Stimulated activated CD8-positive, alpha-beta memory T cell treated with anti-CD3 and anti-CD28 coated beads, Interleukin-4, amount 100 ng/mL, for 1 hour (primary cell): ENCODE measurements at places on chromosomes 2 and 18.
A peak's percentile ranks its signal among the peaks of the same experiment; 100 is the strongest.

- DNase-seq = no peak
Measured at GRCh38 chr2:199869653-199870052, 18.7 kb upstream of the FTCDNL1 start.

- DNase-seq = peak; percentile 40
Measured at GRCh38 chr2:96869822-96870625, at the start of gene SEMA4C. Gene SEMA4C (minus strand): TSS chr2:96870080. CDS start chr2:96867886, 2,194 bp downstream.

DNA sequence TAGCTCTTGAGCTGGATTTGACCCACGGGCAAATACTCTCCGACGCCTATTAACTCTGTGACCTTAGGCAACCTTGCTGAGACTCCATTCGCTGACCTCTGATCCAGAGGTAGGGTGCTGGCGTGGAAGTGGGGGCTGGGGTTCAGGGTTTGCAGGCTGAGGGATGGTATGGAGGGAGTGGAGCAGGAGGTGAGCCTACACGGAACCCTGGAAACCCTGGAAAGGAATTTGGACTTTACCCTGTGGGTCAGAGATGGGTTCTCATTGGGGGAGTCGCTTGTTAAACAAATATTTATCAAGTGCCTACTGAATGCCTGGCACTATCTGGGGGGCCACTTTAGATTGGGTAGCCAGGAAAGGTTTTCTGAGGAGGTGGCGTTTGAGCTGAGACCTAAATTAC is 58.2 kb upstream of the FZD7 start:
- DNase-seq = no peak

DNA sequence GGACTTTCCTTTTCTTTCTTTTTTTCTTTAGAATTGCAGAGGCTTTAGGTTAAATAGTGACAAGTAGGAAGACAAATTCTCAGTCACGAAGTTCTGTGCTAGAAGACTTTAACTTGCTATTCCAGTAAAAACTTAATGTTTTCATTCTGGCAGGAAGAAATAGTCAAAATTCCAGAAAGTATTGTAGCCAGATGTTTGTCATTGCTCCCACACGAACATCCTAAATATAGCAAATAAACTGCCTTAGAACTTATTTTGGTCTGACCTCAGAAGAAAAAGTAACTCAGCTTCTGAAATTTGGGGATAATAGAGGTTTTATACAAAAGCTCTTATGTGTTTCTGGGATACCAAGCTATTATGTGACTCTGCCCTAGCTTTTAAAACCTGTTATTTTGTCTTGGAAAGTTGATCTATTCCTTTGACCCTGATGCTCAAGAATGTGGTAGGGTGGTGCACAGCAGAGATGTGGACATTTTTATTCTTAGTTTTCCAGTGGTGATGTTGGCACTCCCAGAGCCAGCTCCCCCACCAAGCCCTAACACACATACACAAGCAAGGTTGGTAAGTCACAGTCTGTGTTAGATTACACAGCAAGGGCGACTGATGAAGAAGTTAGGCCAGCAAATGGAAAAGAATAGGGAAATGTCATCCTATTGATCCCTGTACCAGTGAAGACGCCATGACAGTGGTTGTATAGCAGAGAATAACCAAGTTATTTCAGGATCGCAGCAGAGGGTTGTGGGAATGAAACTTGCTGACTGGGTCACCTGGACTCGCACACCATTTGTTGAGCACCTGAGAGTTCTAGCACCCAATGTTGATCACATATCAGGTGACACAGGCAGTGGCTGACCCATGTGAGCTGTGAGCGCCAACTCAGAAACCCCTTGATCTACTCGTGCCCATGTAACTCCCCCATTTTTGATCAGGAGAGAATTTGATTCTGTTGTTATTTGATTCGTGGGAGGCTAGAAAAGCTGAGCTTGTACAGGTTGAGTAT is 23.7 kb downstream of the FARP2 start:
- no peak for DNase-seq

DNA sequence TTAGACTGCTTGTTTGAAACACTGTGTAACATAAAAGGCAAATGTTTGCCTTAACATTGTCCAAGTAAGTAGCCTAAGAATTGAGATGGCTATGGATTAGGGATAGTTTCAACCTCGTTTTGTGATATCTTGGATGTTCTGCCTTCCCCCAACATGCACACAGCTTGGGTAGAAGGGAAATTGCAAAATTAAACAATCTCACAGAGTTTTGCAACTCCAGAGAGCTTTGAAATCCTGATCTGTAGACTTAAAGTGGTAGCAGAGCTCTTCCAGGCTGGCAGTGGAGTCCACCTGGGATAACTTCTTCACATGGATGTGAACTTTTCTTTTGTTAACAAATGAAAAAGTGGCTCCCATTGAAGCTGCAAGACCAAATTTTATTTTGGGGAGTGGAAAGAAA is 59.6 kb downstream of the CHRNA1 start:
- no peak for DNase-seq

GRCh38 chr2:160484859-160485520 is 8.6 kb downstream of the RBMS1 start:
- DNase-seq = no peak

DNA sequence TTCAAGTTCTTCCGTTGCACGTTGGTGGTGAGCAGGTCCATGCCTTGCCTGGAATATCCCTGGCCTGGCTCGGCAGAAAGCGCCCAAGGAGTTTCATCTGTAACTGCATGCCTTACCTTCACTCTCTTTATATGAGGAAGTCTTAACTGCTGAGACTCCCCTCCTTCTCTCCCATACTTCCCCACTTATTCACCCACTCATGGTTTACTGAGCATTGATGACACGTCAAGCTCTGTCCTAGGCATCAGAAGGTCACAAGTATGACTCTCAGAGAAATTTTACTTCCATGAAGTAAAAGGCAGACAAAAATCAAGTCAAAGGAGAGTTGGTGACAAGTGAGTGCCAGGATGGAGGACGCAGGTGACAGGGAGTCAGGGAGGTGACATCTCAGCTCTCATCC is 68.2 kb downstream of the TBC1D8 start:
- no peak for DNase-seq

DNA sequence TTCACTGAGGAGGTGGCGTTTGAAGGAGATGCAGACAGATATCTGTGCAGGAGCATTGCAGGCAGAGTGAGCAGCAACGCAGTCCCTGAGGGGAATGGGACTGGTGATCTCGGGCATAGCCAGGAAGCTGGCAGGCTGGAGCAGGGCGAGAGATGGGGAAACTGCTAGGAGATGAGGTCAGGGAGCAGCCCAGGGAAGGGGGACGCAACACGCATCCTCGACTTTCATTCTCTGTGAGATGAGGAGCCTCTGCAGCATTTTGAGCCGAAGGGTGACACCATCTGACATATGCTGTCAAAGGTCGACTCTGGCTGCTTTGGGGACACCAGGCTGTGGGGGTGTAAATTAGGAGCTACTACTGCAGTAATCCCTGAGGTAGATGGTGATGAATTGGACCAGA is 4.3 kb upstream of the CHRNA1 start:
- no peak for DNase-seq

GRCh38 chr2:3205845-3206244 is 171.8 kb downstream of the EIPR1 start:
- DNase-seq = no peak

DNA sequence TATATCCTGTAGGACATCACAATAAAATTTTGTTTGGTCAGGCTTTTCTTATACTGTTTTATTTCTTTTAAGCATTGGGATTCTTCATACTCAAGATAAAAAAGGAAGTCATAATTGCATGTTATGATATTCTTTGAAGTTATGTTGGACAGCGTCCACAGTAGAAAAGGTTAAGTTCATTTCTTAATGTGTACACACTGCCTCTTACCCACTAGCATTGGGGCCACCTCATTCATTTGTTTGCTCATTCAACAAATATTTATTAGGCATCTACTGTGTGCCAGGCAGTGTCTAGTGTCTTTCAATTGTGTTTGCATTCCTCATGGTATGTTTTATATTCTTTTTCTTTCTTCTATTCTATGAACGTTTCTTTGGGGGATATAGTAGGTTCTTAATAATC is 70.2 kb downstream of the PTPRM start:
- DNase-seq = no peak

DNA sequence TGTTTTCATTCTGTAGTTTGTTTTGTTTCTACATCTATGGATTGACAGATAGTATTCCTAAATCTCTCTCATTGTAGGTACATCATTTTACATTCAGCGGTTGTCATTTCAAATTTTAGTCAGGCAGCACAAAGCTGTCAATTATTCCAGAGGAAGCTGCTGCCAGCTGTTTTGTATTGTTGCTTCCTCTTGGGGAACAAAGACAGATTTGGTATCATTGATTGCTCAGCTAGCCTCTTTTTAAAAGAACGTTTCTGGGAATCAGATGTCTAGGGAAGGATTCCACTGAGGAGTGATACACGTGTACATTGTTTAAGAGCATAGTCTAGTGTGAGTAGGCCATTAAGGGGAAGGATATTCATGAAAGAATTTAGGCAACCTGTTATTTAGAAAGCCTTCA is 145.8 kb downstream of the AGPS start:
- DNase-seq = no peak

- DNase-seq = no peak
Measured at GRCh38 chr2:37570773-37571586, 100.5 kb downstream of the CDC42EP3 start.

GRCh38 chr2:96138179-96139145 is at the start of gene ASTL:
Gene ASTL (minus strand): TSS chr2:96138502. CDS start chr2:96138436, 66 bp downstream.
- no peak for DNase-seq

- no peak for DNase-seq
Measured at GRCh38 chr18:79681484-79682387, 2.1 kb downstream of the CTDP1 start.

- no peak for DNase-seq
Measured at GRCh38 chr2:169838743-169839489, 11.7 kb downstream of the UBR3 start.

DNA sequence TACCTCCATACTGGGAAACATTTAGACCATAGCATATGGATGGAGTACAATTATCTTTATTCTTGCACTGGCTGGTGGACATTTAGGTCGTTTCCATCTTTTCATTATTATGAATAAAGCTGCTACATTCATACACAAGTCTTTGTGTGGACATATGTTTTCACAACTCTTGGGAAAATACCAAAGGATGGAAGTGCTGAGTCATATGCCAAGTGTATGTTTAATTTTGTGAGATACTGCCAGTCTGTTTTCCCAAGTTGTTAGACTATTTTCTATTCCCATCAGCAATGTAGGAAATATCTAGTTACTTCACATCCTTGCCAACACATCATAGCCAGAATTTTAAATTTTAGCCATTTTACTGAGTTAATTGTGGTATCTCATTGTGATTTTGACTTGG is 91.5 kb downstream of the GALNT13 start:
- no peak for DNase-seq

GRCh38 chr2:214593727-214594126 is 182.9 kb downstream of the VWC2L start:
- DNase-seq = no peak

DNA sequence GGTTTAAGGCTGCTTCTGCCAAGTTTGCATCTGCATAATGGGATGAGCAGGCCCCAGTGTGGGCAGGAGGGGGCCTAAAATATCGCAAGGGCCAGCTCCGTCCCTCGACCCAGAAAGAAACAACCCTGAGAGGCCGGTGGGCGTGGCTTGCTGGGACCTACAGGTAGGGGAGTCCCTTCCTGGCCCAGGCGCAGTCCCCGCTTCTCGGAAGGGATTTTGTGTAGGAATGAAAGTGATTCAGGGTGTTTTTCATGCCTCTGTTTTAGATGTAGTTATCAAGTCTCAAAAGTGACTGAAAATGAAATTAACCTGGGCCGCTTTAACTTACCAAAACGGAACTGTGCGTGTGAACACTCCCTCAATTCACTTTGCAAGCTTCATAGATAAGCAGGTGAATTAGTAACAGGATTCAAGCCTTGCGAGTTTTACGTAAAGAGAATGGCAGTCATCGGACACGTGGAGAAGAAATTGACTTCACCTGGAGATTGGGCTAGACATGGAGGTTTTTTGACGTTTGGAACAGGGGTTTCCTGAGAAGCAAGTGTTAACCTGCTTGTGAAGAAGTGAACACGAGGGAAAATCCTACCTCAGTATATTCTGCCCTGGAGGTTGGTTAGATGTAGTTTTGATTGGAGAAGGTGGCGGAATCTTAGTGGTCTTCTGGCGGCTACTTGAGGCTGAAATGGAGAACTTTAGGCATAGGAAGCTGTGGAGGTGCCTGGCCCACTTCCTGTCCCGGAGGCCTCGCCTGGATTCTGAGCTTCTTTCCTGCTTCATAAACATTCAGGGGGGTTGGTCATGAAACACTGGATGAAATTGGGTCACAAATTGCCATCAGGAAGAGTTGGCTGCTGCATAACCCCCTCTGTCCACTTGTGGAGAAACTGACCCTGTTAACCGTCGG is 1.7 kb downstream of the NCK2 start:
- peak; percentile 46 for DNase-seq

GRCh38 chr2:218180467-218181114 is 13.8 kb upstream of the CXCR1 start:
- no peak for DNase-seq

GRCh38 chr2:38438133-38438882 is 61.2 kb upstream of the ATL2 start:
- DNase-seq = no peak

DNA sequence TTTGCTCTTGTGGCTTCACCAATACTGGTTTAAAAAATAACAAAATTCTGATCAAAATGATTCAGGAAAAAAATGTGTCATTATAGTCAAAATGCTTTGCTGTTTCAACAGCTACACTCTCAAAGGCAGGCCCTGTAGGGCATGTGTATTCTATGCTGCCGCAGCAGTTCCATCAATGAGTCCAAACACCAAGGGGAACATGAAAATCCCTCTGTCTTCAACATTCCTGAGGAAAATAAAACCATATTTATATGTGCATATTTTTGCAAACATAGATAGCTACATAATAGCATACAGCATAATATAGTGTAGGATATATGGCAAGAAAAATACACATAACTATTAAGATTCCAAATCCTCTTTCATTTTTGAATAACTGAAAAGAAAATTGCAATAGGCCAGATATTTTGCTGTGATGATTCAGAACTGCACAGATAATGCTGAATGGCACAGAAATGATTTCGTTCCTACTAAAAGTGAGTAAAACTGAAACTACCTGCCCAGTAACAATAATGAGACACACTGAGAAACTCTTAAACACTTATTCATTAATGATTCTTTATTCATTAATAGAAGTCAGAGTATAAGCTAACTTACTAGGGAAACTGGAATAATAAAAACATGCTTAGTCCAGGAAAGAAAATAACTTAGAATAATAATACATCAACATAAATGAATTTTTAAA is 343.8 kb downstream of the SUCLG1 start:
- DNase-seq = no peak

DNA sequence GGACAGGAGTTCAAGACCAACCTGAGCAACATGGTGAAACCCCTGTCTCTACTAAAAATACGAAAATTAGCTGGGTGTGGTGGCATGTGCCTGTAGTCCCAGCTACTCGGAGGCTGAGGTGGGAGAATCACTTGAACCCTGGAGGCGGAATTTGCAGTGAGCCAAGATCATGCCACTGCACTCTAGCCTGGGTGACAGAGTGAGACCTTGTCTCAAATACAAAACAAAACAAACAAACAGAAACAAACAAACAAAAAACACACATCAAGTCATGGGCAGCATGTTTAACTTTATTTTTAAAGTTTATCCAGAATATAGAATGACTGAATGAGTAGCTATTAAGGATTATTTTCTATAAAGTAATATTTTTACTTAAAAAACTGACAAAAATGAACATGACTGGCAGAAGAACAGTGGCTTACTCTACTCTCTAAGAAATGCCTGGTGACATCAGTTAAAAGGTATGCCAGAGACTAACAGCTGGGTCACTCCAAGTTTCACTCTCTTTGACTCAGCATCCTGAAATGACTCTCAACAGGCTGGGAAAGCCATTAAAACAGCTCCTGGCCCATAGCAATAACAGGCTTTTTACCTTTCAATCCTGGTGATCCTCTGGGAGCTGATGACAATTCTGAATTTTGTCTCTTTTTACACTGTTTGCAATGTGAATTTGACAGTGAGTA is 281.6 kb upstream of the STON1 start:
- DNase-seq = no peak

GRCh38 chr18:25141399-25141798 is 210.6 kb downstream of the ZNF521 start:
- DNase-seq = no peak
